A375 (cell line): ENCODE measurements at places on chromosomes 2 and 18. TPM values are rescaled to one million over a fixed set of nuclear protein-coding genes. Genes with fewer than 3 reads are reported as not detected.

Gene PLEKHH2
- total RNA-seq: 3.5 and 3.6 TPM in 2 replicates

Gene TMEM178A
- 0.38 TPM in 1 of 2 replicates, not detected in the other for total RNA-seq

Gene CERKL
- not detected in 2 replicates for total RNA-seq

Gene SLC20A1
- 209 and 237 TPM in 2 replicates for total RNA-seq

Gene MALL
- 0.57 TPM in 1 of 2 replicates, not detected in the other for total RNA-seq

Gene PPP1R1C
- 4.2 and 4.6 TPM in 2 replicates for total RNA-seq

Gene CFAP221
- not detected in 2 replicates for total RNA-seq

Gene STAT4
- total RNA-seq: 0.11 TPM in 1 of 2 replicates, not detected in the other

Gene HAAO
- not detected in 2 replicates for total RNA-seq

Gene RIT2
- not detected in 2 replicates for total RNA-seq

Gene TMEM150A
- total RNA-seq: 5.5 and 7.2 TPM in 2 replicates

Gene SERPINB10
- not detected in 2 replicates for total RNA-seq

Gene GCG
- not detected in 2 replicates for total RNA-seq

Gene SP140
- total RNA-seq: 0.32 TPM in 1 of 2 replicates, not detected in the other

Gene PHLPP1
- 8.8 and 9.0 TPM in 2 replicates for total RNA-seq

Gene FANCL
- total RNA-seq: 40.4 and 43.7 TPM in 2 replicates

Gene RANBP2
- total RNA-seq: 26.0 and 33.7 TPM in 2 replicates

Gene KLHL41
- 0.45 TPM in 1 of 2 replicates, not detected in the other for total RNA-seq

Gene ABCB11
- total RNA-seq: not detected in 2 replicates

Gene UGT1A5
- not detected in 2 replicates for total RNA-seq

Gene CPS1
- total RNA-seq: 11.1 and 11.3 TPM in 2 replicates

Gene HOXD12
- 0.60 TPM in 1 of 2 replicates, not detected in the other for total RNA-seq
